ENCODE measurements at places on chromosomes 12 and 14.

GRCh38 chr14:30283822-30284446 is 275.0 kb upstream of the G2E3 start:
- no peak for ATAC-seq

DNA sequence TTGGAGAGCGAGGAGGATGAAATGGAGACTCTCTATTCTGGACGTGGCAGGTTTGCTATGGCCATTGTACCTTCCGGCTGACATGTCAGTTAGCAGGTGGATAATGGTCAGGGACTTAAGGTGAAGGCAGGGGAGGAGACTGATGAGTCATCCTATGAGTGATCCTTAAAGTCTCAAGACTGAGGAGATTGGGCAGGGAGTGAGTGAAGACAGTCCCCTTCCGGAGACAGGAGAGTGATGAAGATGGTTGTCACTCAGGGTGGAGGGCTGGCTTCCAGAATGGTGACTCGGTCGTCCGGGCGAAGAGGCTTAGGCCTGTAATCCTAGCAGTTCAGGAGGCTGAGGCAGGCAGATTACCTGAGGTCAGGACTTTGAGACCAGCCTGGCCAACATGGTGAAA is 49.8 kb upstream of the CCDC63 start:
- ATAC-seq = peak; percentile 96

DNA sequence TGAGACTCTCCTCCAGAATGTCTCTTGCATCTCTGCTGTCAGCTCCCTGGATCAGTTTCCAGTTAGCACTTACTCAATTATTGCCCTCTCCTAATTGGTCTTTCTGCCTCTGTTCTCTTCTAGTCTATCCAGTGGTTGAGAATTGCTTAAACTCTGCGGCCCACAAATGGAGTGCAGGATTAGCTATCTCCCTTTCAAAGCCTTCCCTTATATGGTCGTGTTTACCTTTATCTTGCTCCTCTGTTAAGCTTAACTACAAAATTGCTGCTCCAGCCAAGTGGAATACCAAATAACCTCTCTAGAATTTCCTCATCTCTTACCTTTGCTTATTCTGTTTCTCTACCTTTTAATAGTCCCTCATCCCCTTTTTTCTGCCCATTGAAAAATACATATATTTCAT is 132.7 kb downstream of the NRXN3 start:
- ATAC-seq = no peak

GRCh38 chr12:82329508-82329907 is 28.7 kb downstream of the CCDC59 start:
- ATAC-seq = no peak

GRCh38 chr14:51607711-51608110 is 44.0 kb upstream of the FRMD6 start:
- ATAC-seq = no peak

GRCh38 chr14:49923881-49924280 is 31.0 kb downstream of the ARF6 start:
- ATAC-seq = no peak

DNA sequence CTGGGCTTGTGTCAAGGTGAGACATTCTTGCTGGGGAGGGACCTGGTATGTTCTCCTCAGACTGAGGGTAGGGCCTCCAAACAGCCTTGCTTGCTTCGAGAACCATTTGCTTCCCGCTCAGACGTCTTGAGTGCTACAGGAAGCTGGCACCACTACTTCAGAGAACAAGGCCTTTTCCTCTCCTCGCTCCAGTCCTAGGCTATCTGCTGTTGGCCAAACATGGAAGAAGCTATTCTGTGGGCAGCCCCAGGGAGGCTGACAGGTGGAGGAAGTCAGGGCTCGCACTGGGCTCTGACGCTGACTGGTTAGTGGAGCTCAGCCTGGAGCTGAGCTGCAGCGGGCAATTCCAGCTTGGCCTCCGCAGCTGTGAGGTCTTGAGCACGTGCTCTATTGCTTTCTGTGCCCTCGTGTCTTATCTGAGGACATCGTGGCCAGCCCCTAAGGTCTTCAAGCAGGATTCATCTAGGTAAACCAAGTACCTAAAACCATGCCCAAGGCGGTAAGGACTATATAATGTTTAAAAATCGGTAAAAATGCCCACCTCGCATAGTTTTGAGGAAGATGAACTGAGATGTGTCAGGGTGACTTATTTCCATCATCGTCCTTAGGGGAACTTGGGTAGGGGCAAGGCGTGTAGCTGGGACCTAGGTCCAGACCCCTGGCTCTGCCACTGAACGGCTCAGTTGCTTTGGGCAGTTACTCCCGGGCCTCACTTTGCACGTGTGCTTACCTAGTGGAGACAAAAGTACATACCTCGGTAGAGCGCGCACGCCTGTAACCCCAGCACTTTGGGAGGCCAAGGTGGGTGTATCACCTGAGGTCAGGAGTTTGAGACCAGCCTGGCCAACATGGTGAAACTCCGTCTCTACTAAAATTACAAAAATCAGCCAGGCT is 4.3 kb downstream of the GAPDH start:
- ATAC-seq = no peak

DNA sequence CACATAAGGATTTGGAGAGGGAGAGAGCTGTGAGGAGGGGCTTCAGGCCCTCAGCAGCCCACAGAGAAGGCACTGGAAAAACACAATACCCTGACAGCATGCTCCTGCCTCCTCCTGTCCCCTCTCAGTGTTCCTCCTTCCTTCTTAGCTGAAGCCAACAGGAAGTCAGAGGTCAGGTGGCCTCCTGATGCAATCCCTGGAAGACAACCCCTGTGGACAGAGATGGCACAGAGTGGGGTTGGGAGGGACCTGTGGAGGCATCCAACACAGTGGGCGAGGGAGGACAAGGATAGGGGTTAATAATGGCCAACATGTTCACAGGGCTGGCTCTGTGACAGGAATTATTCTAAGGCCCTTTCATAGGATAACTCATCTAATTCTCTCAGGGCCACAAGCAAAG is 15.4 kb upstream of the IFI27L2 start:
- peak; percentile 29 for ATAC-seq

DNA sequence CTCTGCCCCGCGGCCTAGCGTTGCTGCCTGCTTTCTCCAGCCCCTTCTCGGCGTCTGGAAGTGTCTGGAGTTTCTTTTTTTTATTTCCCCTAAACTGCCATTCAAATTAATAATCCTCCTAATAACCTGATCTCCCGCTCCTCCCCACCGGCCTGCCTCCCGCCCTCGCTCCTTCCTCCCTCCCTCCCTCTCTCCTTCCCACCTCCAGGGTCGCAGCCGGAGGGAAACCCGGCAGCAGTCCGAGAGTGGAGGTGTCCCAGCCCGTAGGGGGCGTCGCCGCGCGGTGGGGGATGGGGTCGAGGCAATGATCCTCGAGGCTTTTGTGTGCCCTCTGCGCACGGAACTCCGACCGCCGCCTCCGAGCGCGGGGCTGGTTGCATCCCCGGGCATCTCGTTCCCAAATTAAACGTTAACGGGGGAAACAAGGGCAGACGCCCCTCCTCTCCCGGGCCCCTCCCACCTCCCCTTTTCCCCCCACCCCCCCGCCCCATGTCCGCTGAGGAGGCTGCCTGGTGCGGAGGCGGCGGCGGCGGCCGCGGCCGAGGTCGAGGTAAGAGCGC is 1.0 kb upstream of the SOCS2 start:
- ATAC-seq = peak; percentile 17

GRCh38 chr12:103901518-103902173 is 28.6 kb upstream of the HSP90B1 start:
- no peak for ATAC-seq

GRCh38 chr14:23009939-23010726 is at the start of gene C14orf93:
C14orf93 (minus strand) TSS chr14:23010143; CDS start chr14:22999023, 11,120 bp downstream.
- ATAC-seq = peak; percentile 58

GRCh38 chr12:125083072-125083471 is 17.8 kb downstream of the AACS start:
- ATAC-seq = no peak

DNA sequence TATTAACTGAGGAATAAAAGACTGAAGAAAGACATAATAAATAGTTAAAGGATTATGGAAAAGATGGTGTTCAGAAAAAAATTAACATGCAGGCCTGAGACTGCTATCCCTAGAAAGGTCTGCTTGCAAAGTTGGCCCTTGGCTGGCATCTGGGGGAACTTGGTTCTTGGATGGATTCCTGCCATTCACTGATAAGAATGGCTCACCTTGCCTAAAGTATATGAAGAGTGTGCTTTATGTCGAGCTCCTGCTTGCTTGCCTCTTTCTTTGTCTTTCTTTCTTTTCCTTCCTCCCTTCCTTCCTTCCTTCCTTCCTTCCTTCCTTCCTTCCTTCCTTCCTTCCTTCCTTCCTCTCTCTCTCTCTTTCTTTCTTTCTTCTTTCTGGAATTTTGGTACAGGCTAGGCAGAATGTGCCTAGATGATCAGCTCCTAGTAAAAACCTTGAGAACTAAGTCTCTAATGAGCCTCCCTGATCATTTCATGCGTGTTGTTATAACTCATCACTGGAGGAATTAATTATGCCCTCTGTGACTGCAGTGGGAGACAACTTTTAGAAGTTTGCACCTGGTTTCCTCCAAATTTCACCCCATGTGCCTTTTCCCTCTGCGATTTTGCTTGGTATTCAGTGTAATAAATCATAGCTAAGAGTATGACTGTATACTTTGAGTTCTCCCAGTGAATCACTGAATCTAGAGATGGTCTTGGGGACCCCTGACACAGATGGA is 44.7 kb downstream of the IFT81 start:
- ATAC-seq = no peak

DNA sequence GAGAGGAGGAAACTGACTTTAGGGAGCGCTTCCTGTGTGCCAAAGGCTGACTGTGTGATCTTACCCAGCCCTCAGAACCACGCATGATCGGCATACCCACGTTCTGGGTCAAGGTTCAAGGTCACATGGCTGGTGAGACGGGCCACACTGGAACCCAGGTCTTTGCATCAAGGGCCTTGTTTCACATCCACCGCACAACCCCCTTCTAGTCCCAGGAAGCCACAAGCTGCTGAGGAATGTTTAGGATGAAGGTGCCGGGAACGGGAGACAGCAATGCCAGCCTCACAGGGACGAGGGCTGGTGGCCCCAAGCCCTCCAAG is 50.7 kb downstream of the TESC start:
- ATAC-seq = no peak

- peak; percentile 36 for ATAC-seq
Measured at GRCh38 chr12:3191450-3191849, 114.3 kb downstream of the TSPAN9 start.

GRCh38 chr12:7601406-7601805 is 64.3 kb downstream of the APOBEC1 start:
- no peak for ATAC-seq

DNA sequence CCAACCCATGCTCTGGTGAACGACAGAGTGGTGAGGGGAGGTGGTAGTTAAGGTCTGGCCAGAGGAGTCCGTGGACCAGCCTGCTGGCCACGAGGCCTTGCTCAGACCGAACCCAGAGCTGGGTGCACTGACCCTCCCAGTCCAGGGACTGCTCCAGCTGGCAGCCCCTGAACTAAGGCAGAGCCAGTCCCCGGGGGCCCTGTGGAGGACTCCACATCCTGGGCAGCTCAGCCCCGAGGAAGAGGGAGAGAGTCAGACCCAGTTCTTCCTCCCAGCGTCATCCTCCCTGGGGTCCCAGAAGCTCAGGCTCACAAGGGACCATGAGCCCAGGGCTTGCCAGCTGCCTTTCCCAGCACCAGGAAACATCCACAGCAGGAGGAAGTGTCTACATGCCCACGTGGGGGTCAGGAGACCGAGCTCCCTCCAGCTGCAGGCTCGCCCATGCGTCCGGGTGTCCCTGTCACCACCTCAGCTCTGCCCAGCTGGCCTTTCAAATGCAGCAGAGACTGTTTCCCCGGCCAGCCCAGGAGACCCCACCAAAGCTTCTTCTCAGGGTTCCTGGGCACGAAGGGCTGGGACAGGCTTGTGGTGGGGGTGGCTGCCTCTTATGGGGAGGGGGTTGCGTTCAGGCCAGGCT is 194.4 kb downstream of the KIF26A start:
- no peak for ATAC-seq

DNA sequence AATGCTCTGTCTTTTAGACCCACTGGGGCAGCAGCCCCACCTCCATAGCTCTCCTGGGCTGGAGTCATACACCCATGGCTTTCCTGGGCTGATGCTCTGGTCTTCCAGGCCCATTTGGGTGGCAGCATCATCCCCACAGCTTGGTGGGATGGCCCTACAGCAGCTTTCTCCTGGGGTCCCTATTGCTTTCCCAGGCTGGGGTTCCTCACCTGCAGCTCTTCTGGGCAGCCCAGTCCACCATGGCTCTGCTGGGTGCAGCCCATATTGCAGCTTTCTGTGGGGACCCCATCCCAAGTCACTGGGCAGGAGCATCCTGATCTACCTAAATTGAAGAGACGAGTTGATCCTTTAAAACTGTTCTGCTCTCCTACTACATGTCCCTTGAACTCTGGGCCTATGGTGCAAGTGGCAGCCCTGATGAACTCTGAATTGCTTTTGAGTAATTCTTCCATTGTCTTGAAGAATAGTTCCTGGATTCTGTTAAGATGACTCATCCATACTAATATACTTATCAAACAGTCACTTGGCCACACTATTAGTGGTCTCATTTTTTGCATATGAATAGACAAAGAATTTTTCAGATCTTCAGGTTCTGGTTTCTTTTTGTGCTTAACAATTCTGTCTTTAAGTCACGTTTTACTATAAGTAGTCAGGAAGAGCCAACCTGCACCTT is 390.1 kb downstream of the DPF3 start:
- ATAC-seq = peak; percentile 47

GRCh38 chr14:37813732-37814131 is 218.3 kb downstream of the TTC6 start:
- ATAC-seq = no peak

DNA sequence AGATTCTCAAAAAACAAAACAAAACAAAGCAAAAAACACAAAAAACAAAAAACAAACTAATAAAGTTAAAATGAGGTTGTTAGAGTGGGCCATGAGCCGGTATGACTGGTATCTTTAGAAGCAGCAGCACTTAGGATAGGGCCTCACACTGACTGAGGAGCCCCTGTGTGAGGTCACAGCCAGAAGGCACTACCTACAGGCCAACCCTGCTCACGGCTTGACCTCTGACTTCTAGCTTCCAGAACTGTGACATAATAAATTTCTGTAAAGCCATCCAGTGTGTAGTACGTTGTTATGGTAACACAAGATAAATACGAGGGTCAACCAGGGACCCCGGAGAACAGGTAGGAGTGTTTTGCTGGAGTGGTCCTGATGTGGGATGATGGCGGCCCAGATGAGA is 629.6 kb downstream of the VRK1 start:
- no peak for ATAC-seq

DNA sequence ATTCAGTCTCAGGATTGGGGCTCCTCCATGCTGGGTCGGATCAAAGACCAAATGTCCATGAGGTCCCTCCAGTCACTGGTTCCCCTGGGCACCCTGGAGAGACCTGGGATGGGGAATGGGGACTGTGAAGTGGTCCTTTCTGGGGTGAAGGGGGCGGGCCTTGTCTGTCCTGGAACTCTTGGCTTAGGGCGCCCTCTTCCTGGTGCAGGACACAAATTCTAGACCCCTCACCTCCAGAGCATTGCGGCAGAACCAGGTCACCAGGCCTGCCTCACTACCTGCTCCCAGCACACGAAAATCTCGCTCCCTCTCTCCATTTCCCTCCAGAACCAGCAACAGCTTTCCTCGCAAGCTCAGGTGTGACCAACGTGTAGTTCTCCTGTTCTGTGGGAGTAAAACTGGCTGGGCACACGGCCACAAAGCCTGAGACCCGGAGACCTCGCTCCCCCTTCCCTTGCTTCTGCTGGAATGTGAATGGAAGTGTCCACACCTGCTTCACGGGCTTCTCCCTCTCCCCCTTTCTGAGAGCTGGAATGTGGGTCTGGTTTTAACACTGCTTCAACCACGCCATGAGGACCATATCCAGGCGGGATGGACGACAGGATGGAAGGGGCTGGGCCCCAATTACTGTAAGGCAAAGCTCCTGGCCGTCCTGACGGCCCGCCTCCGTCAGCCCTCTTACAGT is 112.7 kb downstream of the SCARB1 start:
- no peak for ATAC-seq

Data from esophagus mucosa (tissue), 1 donor.